ENCODE measurements at places on chromosomes 4 and X.
A peak's percentile ranks its signal among the peaks of the same experiment; 100 is the strongest.

GRCh38 chr4:7894677-7895181, 44.9 kb downstream of the AFAP1 start:
- DNase-seq: no peak

- no peak for DNase-seq
These were observed 29.9 kb downstream of the ZDHHC9 start for GRCh38 chrX:129813662-129814368.

DNA sequence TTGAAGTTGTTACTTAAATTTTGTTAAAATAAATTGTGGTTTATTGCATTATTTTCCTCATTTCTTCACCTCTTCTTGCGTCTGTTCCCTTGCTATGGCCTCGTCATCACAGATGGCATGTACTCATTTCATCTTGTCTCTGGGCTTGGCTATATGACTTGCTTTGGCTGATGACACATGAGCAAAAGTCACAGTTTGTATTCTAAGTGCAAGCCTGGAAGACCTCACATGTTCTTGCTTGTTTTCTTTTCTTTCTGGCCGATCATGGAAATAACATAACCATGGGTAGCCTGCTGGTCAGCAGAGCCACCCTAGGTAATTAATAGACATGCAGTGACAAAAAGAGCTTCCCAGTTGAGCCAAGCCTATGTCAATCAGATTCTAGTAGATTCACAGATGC, 527.9 kb downstream of the SPRY1 start:
- DNase-seq: no peak

- DNase-seq: no peak
These were observed 942 bp upstream of the APLN start for GRCh38 chrX:129655547-129656249.

DNA sequence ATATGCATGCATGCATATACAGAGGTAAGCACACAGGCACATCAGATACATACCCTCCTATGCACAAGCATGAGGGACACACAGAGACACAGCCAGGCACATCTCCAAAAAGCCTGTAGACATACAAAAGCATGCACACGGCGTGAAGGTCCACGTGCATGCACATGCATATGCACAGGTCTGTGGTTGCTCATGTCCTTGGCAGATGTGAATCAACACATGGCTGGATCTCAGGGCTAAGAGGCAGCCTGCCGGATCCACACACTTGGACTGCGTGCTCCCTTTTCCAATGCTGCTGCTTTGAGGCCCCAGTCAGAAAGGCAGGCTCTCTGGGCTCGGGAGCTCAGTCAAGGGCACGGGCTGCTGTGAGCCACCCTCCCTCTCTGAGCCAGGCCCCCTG, 3.6 kb downstream of the STARD8 start:
- DNase-seq: no peak

- DNase-seq: no peak
These were observed 85.4 kb downstream of the SH3RF1 start for GRCh38 chr4:169185133-169185956.

- no peak for DNase-seq
These were observed 237.2 kb upstream of the PITX2 start for GRCh38 chr4:110860125-110860524.

GRCh38 chr4:148216321-148216720, 225.9 kb downstream of the NR3C2 start:
- no peak for DNase-seq

- no peak for DNase-seq
These were observed 130.5 kb upstream of the SLITRK2 start for GRCh38 chrX:145687146-145687545.

- DNase-seq: no peak
These were observed at the start of gene PABPC5 for GRCh38 chrX:91434351-91435168. TSS of gene PABPC5 (plus strand) at chrX:91434839. CDS start at chrX:91435578, 739 bp downstream.

- DNase-seq: no peak
These were observed 145.4 kb upstream of the MAP3K15 start for GRCh38 chrX:19660604-19661255.

GRCh38 chr4:83569429-83569828, 33.5 kb downstream of the GPAT3 start:
- DNase-seq: no peak

GRCh38 chr4:94298725-94299252, 43.8 kb downstream of the HPGDS start:
- no peak for DNase-seq

DNA sequence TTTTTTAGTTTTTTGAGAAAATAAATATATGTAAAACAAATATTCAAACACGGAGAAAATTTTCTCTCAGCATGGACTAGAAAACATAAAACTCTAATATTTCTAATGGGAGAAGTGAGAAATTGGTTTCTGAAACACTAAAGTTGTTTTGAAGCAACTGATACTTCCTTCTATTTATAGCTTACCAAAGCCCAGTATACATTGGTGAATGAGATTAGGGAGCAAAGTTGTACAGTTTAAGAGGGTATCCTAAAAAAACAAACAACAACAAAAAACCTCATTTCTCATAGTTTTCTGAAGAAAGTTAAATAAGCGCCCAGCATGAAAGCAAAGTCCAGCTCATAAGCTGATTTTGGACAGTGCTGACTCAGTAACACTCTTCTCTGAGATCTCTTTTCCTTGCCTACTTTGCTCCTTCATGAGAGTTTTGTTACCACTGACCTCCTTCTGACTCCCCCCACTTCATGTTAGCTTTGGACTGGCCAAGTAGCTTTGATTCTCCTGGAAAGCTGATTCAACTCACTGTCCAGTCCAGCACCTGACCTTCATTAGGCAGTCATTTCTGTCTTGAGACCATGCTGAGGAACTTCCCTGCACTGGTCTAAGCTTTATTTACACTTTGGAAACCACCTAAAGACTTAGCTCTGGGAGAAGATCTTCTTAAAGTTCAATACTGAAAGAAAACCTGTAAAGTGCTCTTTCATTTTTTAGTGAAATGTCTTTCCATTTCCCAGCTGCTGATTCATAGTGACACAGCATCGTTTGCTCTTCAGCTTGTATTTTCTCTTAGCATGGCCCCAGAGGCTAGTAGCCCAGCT, 21.8 kb upstream of the P2RY10 start:
- no peak for DNase-seq

GRCh38 chr4:124738994-124739393, 26.5 kb upstream of the ANKRD50 start:
- no peak for DNase-seq

DNA sequence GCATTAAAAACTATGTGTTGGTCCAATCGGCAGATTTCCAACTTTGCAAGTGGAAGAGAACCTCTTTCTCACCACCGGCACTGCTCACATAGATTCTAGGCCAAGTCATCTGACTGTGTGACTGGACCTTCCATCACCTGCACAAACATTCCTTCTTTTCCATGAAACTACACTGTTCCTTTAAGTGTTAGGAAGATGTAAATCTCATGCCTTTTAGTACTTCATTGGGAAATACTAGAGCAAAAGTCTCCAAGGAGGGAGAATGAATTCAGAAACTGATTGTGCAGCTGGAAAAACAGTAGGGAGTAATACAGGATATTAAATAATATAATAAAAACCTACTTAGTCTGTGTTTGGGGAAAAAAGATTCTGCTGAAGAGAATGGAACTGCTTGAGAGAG, 238.2 kb downstream of the GPC3 start:
- no peak for DNase-seq

GRCh38 chrX:153668423-153669173, 5.0 kb downstream of the PNCK start:
- DNase-seq: no peak

- no peak for DNase-seq
These were observed 8.5 kb downstream of the UNC5C start for GRCh38 chr4:95540227-95540626.

DNA sequence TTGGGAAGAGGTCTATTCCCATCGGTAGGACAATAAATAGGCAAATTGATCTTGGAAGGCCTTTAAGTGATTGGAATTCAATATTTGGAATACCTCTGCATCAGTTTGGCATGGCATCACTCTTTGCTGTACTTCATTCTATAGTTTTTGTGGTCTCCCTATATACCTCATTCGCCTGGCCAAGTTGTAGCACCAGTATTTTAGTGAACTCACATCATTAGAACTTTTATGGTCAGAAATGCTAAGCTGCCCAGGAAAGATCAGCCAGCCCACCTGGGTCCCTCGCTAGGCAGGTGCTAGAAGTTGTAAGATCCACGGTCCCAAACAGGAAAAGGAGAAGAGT, 40.3 kb downstream of the ZCCHC13 start:
- no peak for DNase-seq

GRCh38 chrX:103773445-103773844, 3.2 kb upstream of the PLP1 start:
- no peak for DNase-seq

DNA sequence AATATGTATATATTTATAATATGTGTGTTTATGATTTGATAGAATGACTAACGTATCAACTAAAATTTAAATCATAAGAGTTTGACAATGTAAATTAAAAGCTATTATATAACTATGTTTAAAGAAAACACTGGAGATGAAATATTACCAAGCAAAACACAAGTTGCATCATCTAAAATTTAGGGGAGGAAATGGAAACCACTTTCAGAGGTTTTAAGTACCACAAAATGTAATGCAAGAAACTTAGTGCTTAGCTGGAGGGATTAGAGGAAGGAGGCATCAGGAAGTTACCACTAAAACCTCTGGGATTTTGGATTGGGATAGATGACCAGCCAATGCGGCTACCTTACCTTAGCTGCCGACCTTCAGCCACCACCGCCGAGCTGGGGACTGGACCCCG, 1192.1 kb upstream of the PRKX start:
- DNase-seq: peak; percentile 16

- DNase-seq: no peak
These were observed 6.7 kb upstream of the TMEM154 start for GRCh38 chr4:152686452-152687013.

GRCh38 chr4:88511236-88511635, 12.3 kb downstream of the PYURF start:
- DNase-seq: no peak

GRCh38 chr4:172975651-172976229, 192.9 kb upstream of the GALNT7 start:
- no peak for DNase-seq

- DNase-seq: no peak
These were observed 94.3 kb downstream of the AREG start for GRCh38 chr4:74539044-74539790.

DNA sequence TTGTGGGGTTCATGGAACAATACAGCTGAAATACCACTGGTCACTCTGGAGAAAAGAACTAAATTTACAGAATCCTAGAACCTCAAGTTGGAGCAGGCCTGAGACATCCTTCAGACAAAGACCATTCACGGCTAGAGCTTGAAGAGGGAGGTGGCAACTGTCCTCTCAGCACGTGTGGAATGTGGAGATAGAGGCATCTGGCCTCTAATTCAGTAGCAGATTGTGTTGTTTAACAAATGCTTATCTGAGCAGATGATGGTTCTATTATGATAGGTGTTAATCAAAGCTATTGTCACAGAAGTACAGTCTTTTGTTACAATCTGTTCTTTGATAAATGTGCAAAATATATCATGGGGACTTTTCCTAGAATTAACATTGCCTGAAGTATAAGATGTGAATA, 121.7 kb upstream of the KCNIP4 start:
- DNase-seq: no peak

DNA sequence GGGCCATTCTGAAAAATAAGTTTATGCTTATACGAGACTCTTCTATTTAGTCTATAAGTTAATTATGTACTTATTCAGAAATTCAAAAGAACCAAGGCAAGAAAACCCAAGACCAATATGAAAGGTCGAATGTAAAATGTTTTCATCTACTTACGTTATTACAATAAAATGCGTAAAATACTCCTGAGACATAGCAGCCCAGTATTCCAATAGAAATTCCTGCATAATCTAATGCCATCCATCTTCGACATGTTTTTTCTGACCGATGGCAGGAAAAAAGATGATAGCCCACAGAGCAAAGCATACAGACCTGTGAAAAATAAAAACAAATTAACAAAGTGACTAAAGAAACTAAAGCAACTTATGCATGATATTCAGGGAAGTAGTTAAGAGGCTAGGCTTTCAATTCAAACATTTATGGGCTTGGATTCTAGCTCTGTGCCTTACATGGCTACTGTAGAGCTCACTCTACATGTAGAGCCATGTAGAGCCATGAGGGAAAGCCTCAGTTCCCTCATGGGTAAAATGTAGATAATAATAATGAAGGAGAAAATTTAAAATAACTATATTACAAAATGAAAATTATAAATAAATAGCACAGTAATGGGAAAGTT, 9.1 kb downstream of the PAQR3 start:
- no peak for DNase-seq

DNA sequence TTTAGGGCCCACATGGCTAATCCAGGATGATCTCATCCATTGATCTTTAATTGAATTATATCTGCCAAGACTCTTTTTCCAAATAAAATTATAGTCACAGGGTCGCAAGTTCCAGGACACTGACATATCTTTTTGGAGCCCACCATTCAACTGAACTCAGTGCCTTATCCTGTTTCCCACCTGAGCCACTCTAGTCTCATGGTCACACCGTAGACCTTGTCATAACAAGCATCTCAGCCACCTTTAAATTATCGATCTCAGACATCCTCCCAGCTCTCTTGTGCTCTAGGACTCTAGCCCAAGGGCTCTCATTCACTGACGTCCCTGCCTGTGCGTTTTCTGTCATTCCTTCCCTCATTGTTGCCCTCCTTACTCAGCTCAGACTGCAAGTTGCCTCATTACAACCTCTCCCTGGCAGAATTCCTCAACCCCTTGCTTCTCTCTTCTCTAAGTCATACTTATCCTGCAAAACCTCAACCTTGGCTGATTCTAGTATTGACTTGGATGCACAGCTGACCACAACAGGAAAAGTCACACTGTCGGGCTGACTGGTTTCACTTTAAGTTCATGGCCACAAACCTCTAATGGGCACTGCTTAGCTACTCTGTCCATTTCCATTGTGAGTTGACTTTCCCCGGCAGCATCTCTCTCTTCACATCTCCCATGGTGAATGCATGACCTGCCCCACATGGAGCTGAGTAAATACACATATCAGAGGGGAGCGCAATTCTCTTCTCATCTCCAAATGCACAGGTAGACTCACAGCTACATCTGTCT, 91.0 kb upstream of the TRIM2 start:
- DNase-seq: no peak

- DNase-seq: no peak
These were observed 3.5 kb upstream of the VMA21 start for GRCh38 chrX:151393514-151393913.

DNA sequence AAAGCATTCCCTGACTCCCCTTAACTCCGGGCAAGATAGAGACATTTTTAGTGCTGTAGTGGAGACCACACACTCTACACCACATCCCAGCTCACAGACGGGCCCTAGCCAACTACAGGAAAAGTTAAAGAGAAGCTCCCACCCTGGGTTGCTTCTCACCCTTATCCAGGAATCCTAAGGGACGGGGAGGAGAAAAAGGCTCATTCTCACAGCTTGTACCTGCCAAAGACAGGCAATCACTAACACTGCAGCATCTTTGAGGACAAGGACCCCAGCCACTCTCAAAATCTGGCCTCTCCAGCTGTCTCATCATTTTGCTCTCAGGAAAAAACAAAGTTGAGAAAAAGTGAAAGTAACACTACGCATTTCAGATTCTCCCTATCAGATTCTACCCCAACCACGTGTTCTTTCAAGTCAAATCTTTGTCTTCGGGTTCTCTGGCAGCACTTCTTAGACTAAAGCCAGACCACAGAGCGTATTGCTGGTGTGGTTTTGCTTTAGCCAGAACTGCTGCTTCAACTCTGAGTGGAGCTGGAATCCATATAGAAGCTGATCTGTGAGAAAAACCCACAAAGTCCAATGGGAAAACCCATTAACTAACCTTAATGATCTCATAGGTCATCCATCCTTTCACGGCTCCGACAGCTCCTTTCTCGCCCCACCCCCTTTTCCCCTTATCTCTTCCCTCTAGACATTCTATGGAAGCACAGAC, 605.9 kb upstream of the DIPK2B start:
- DNase-seq: no peak
